ENCODE measurements at places on chromosomes 16 and 17. TPM values are rescaled to one million over a fixed set of nuclear protein-coding genes. Genes with fewer than 3 reads are reported as not detected.

DNA sequence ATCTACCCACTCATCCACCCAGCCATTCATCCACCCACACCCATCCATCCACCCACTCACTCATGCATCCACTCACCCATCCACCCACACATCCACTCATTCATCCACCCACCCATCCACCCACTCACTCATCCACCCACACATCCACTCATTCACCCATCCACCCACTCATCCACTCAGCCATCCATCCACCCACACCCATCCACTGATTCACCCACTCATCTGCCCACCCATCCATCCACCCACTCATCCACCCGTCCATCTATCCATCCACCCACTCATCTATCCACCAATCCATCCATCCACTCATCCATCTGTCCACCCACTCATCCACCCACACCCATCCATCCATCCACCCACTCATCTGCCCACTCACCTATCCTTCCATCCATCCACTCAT, 17.3 kb downstream of the NATD1 start:
- H3K4me1 ChIP-seq = peaks cover 10% of the 10 kb centered on the region
- no peak for DNase-seq
- no peaks in the 10 kb centered on the region for H3K36me3 ChIP-seq

DNA sequence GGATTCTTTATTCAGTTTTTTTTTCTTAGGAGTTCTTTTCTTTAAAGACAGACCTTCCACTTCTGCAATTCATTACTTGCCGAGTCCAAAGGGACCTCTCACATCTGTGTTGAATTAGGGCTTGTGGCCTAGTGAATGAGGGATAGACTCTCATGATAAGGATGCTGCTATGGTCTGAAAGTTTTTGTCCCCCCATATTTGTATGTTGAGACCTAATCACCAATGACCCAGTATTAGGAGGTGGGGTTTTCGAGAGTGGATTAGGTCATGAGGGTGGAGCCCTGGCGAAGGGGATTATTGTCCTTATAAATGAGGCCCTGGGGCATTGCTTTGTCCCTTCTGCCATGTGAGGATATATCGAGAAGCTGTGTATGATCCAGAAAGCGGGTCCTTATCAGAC, 9.5 kb downstream of the KRT12 start:
- H3K27ac ChIP-seq = no peak overlapping the region
- no peak overlapping the region for H3K4me3 ChIP-seq
- DNase-seq = no peak
- no peaks in the 10 kb centered on the region for H3K36me3 ChIP-seq
- no peaks in the 10 kb centered on the region for H3K27me3 ChIP-seq

DNA sequence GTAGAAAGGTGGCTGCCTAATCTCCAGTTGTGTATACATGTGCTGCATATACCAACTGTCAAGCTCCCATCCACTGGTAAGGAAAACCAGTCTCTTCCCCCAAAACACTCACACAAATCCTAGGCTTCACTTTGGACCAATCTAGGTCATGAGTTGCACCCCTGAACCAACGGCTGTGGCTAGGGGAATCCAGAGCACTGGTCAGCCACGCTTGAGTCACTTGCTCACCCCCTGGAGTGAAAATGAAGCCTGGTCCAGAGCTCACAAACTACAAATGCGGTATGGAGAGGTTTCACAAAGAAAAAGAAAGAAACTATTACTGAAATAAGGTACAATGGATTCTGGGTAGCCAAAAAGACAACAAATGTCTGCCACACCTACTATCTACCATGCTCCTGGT, 66.1 kb upstream of the NLK start:
- H3K27ac ChIP-seq = no peak overlapping the region
- no peaks in the 10 kb centered on the region for H3K36me3 ChIP-seq
- H3K4me1 ChIP-seq = peaks cover 6% of the 10 kb centered on the region
- no peak for DNase-seq
- no peak overlapping the region for H3K4me3 ChIP-seq

DNA sequence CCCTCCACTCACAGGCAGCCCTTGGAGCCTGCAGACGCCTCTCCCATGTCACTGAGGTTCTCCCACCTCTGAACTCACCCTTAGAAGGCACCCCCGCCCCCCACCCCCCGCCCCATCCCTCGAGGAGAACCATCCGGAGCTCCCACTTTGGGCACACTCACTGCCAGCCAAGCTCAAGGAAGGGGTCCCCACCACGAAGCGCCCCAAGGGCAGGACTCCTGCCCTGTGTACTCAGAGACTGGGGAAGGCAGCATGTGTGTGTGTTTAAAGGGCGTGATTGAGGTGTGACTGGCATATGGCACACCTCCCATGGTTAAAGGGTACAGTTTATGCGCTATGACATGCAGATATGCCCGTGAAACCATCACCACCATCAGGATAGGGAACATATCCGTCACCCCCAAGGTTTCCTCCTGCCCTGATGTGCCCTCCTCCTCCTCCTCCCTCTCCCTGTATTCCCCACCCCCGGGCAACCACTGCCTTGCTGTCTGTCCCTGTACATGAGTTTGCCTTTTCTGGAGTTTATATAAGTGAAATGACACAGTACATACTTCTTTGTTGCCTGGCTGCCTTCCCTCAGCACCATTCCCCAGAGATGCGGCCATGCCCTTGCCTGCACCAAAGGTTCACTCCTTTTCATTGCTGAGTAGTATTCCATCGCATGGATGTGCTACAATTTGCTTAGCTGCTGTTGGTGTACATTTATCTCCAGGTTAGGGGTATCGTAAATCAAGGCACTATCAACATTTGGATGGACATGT, 14.0 kb upstream of the RBFOX3 start:
- peak; percentile 40 for DNase-seq
- no peak overlapping the region for H3K27ac ChIP-seq
- no peaks in the 10 kb centered on the region for H3K36me3 ChIP-seq
- no peaks in the 10 kb centered on the region for H3K4me1 ChIP-seq

The C17orf100 gene
- 0.88 TPM for total RNA-seq

DNA sequence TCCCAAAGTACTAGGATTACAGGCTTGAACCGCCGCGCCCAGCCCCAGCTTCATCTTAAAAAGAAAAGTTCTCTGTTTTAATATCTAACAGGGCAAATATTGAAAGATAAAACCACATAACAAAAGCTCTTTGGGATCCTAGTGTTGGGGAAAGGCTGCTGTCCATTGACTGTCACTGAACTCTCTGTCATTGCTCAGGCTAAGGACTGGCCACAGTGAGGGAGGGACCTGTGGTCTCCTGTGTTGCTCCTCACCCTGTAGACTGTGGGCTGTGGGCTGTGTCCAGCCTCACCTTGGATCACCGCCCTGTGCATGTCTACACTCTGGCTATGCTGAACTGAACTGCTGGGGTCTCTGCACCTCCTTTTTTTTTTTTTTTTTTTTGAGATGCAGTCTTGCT, 11.3 kb upstream of the PYDC1 start:
- H3K27me3 ChIP-seq = no peaks in the 10 kb centered on the region
- no peak overlapping the region for H3K4me3 ChIP-seq
- no peak for DNase-seq

DNA sequence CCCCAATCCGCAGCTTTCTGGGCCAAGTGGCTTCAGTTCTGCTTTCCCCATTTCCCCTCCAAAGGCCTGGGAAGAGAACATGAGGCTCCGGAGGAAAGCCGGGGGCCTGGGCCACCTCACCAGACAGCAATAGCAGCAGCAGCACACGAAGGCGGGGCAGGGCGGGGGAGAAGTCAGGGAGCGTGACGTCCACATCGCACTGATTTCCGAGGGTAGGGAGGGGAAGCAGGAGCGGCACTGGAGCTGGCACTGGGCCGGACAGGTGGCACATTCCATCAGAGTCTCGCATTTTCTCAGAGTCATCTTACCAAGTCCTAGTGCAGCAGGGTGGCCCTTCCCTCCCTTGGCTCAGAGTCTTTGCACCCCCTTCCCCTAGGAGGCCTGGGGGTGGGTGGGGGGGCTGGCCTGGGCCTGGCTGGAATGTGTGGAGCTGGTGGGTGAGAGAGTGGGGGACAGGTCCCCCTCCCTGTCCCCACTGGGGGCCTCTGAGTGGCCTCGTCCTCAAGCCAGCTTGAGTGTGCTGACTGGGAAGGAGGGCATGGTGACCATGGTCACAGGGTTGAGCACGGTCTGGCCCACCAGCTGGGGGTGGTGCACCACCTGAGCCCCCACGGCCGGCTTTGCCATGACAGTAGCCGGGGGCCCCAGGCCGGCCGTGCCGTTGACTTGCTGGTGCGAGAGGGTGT, 14.3 kb downstream of the MNT start:
- H3K4me3 ChIP-seq = no peak overlapping the region
- H3K4me1 ChIP-seq = peaks cover under 1% of the 10 kb centered on the region

Measured in SJSA1 (cell line).